Right ventricle myocardium superior (tissue), 1 donor: ENCODE measurements at places on chromosomes 2 and 18. TPM values are rescaled to one million over a fixed set of nuclear protein-coding genes. Genes with fewer than 3 reads are reported as not detected.

CYP26B1 gene
- 4.4 TPM for total RNA-seq

ASB18 gene
- total RNA-seq, result 4.5 TPM

THSD7B gene
- total RNA-seq, result 0.59 TPM

TPGS2 gene
- total RNA-seq, result 24.6 TPM

IL1A gene
- total RNA-seq, result not detected

CCDC68 gene
- 3.7 TPM for total RNA-seq

ATP5MC3 gene
- total RNA-seq, result 1,284 TPM

CFC1B gene
- total RNA-seq, result not detected

UGT1A5 gene
- total RNA-seq, result not detected

SATB2 gene
- 1.3 TPM for total RNA-seq

UPP2 gene
- total RNA-seq, result not detected

LINC00305 gene
- not detected for total RNA-seq

RFTN2 gene
- total RNA-seq, result 4.4 TPM

FOXD4L1 gene
- total RNA-seq, result not detected

CHRND gene
- total RNA-seq, result not detected

DSG1 gene
- 0.89 TPM for total RNA-seq

DNA sequence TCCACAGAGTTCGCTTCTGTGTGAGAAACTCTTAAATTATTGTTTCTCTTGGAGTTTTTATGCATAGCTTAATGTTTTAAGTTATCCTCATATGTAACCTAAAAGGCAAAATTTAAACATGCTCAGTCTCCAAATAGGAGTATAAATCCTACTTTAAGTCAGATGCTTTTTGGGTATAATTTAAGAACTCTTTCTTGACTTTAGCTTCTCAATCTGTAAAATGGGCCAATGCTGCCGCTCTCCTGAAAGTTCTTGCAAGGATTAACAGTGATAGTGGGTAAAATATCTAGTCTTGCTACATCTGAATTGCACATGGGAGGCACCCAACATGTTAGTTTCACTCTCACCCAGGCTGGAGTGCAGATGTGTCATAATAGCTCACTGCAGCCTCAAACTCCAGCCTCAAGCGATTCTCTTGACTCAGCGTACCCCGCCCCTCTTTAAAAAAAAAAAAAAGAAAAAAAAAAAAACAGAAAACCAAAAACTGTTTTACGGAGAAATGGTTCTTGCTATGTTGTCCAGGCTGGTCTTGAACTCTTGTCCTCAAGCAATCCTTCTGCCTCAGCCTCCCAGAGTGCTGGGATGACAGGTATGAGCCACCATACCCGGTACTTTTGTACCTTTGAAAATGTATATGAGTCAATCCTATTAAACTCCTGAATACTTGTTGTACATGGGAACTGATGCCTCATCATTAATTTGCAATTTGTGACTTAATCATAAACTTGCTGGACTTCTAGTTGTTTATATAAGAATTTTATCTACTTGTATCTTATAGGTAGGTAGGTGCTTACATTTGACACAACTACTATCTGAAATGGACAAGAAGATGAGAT is 1.8 kb downstream of the FBXO48 start:
- no peak for DNase-seq

DNA sequence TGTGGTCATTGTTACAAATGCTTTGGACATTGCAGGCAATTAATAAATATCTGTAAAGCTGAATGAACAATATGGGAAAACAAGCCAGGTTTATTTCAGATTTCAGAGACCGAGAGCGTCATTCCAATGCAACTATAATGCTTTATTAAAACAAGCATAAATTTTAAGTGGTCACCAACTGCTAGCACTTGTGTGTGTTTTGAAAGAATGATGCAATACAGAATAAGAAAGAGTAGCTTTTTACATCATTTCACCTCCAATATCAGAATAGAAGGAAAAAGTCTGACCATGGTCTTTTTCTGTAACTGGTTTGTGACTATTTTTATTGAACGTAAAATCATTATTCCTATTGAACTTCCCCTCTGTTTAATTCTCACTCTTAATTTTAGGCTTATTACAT is 7.6 kb downstream of the CTAGE1 start:
- no peak for DNase-seq

DNA sequence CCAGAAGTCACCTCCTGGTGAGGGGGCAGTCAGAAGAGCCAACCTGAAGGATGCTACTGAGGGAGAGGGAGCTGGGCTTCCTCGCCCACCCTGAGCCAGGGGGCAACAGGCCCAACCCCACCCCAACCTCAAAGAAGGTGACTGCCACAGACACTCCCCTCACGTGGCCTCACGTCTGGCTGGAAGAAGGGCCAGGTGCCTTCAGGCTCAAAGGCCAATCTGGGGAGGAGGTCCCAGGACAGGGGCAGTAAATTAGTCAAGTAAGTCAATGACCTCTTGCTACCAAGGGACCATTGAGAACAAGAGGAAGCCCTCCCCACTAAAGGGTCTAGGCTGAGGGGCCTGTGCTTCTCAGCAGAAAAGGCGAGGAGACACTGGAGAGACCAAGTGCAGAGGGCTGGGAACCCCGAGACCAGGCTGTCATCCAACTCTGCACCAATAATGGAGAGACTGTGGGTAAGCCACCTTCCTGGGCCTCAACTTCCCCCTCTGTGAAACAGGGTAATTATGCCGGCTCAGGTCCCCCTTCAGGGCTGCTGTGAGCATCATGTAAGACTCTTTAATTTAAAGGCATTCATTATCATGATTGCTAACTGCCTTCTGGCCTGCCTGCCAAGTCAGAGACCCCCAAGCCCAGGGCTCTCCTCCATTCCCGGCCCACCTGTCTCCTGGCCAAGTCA is 20.2 kb upstream of the TNS1 start:
- peak; percentile 13 for DNase-seq

GRCh38 chr18:29711932-29712331 is 1330.6 kb downstream of the DSC3 start:
- DNase-seq, result no peak

GRCh38 chr18:10051877-10052631 is 138.2 kb downstream of the VAPA start:
- peak; percentile 77 for DNase-seq

DNA sequence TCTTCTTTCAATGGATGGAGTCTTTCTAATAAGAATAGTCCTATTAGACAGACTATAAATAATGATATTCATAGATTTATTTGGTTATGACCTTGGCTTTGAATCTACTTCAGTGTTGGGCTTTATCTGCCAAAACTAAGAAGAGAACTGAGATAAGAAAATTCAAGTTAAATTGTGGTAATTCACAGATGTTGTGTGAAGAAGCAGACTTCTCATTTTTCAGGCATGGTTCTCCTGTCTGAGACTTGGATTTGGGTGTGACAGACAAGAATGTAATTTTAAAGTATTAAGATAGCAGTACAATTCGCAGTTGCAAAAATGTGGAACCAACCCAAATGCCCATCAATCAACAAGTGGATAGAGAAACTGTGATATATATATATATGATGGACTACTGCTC is 124.7 kb downstream of the QPCT start:
- DNase-seq, result no peak

GRCh38 chr2:142100970-142101369 is 29.8 kb downstream of the LRP1B start:
- DNase-seq, result no peak

DNA sequence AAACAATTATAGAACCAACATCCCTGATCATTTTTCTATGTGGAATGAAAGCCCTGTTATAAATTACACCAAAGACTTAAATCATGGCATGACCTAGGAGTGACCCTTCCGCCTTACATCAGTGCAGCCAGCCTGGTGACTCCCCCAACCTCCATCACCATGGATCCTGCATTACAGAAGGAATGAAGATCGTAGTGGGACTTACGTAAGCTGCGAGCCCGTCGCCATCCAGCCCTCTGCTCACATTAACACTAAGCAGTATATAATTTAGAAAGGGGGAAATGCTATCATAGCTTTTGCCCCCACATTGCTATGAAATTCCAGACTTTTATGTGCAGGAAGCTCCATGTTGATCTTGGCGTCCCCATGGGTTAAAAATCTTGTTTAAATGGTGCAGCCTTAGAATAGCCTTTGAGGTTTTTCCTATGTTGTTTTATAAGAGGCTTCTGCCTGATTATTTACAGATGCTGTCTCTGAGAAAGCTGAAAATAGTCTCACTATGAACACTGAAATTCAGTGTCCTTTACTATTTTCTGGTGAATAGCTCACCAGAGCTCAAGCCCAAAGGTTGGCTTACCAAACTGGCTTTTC is 76.3 kb downstream of the COLEC12 start:
- no peak for DNase-seq

DNA sequence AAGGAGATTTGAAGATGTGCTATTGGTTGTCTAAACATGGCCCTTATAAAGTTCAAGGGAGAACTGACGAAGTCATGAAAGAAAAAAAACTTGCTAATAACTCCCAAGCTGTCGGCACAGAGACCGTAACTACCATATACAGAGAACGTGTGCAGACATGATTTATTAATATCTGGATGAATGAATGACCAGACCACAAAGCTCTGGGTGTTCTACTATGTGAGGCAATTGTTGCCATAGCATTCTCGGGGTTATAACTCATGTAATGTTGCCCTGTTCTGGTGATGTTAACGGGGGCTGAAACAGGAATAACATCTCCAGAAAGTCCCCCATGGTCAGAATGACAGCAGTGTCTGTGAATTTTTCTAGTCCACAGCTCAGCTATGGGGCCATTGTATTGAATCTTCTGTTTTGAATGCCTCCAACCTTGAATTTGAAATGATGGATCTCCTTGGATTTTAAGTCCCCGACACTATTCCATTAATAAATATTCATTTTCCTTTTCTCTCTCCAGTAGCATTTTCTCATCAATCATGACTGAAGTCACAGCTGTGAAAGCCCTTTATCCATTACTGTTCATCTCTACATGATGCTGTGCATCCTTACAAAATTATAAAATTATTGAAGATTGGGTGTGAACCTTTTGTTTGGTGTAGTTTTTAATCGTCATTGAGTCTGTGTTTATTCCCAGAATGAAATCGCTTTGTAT is 483.4 kb upstream of the KLHL29 start:
- DNase-seq, result no peak

DNA sequence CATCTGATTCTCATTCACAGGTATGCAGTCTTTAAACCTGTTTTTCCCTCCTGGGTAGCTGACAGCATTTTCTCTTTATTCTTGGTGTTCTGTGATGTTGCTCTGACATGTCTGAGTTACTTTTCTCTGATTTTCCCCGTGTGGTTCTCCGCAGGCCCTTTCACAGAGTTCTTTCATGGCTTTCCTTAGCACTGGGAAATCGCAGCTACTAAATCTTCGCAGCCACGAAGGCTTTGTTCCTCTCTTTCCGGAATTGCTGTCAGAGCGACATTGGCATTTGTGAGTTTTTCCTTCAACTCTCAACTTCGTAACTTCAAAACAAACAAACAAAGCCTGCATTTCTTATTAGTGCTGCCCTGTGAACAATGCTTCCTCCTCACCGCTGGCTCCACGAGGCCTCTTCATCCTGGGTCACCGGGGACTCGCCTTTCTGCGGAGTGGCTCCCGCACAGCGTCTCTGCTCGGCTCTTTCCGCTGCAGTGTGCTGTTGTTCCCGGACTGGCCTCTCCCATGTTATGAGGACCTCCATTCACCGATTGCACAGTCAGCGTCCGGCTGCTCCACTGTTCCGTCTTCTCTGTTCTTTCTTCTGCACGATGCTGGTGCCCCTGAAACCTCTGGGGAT is 16.1 kb downstream of the COLEC11 start:
- DNase-seq, result no peak

DNA sequence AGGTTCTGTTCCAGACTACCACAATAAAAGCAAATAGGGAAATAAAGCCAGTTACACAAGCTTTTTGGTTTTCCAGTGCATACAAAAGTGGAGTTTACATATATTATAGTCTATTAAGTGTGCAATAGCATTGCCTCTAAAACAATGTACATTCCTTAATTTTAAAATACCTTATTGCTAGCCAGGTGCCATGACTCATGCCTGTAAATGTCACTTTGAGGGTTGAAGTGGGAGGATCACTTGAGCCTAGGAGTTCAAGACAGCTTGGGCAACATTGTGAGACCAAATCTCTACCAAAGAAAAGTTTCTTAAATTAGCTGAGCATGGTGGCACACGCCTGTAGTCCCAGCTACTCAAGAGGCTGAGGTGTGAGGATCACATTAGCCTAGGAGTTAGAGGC is 52.9 kb upstream of the IMP4 start:
- DNase-seq, result no peak

- no peak for DNase-seq
Observed at GRCh38 chr2:111250448-111251030, 129.8 kb downstream of the BCL2L11 start.

GRCh38 chr2:144522897-144523595 is 3.1 kb upstream of the ZEB2 start:
- peak; percentile 74 for DNase-seq

DNA sequence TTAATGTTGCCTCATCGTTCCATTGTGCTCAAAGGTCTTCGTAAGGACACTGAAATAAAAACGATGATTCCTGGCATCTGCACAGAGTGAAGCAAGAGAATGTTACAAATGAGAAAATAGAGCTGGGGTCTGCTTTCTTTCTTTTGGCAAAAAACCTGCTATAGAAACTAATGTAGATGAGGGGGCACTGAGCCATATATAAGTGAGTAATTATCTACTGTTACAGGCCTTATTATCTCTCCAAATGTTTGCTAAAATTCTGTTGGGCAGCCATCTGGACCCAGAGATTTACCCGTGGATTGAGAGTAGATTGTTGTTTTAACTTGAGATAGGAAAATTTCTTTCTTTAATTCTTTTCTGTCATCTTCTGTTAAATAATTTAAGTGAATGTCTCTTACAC is 472.5 kb upstream of the PIK3C3 start:
- no peak for DNase-seq

GRCh38 chr2:106566050-106566449 is 78.9 kb downstream of the CD8B2 start:
- no peak for DNase-seq

DNA sequence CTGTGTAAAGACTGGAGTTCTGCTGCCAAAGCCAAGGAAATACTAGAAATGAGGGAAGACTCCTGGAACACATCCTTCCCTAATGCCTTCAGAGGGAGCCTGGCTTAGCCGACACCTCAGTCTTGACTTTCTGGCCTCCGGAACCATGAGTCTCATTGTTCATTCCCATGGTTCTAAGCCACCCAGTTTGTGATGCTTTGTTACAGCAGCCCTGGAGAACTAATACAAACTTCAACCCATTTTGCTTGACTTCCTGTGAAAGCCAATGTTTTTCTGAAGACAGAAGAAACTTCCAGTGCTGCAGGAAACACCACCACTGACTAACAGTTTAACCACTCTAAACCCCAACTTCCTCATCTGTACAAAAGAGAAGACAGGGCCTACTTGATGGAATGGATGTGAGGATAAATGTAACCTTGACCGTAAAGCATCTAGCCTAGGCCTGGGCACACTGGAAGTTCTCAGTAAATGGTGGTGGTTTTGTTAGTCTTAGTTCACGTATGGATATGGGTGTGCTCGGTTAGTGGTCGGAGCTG is 85.9 kb upstream of the RFX8 start:
- no peak for DNase-seq

- DNase-seq, result no peak
Observed at GRCh38 chr2:43312755-43313641, 86.6 kb upstream of the ZFP36L2 start.

GRCh38 chr2:218010984-218011652 is 8.3 kb upstream of the TNS1 start:
- DNase-seq, result no peak

- DNase-seq, result peak; percentile 36
Observed at GRCh38 chr2:28411956-28412609, 19.4 kb downstream of the FOSL2 start.
